ENCODE measurements at places on chromosomes 11 and 22.

GRCh38 chr11:133982876-133983275 is 26.1 kb upstream of the IGSF9B start:
- DNase-seq, result no peak

DNA sequence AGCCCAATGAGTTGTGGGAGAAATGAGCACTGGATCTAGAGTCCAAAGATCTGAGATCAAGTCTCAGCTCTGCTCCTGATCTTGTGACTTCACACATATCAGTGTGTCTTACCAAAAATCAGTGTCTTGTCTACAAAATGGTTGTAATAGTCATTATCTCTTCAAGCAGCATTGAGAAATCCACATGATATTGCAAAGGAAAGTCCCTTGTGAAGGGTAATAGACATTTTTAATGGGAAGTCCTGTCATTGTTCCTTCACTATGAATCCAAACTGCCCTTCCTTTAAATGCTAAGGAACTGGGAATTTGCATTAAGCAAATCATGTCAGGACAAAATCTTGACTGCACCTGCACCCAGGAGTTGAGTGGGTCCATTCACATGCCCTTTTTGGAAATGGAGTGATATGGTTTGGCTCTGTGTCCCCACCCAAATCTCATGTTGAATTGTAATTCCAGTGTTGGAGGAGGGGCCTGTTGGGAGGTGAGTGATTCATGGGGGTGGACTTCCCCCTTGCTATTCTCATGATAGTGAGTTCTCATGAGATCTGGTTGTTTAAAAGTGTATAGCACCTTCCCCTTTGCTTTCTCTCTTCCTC is 51.1 kb downstream of the COMMD9 start:
- no peak for DNase-seq

DNA sequence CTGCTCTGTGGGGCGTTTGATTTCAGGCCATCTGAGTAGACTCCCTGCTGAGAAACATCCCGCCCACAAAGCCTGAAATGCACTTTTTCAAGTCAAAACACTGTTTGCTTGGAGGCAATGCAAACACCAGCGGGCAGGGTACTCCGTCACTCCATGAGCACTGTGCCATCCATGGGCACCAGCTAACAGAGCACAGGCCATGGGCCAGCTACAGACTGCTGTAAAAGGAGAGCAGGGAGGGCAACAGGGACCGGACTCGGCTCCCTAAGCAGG is 16.6 kb upstream of the EFCAB6 start:
- no peak for DNase-seq

GRCh38 chr22:29727131-29727523 is 7.3 kb downstream of the CABP7 start:
- DNase-seq, result no peak

DNA sequence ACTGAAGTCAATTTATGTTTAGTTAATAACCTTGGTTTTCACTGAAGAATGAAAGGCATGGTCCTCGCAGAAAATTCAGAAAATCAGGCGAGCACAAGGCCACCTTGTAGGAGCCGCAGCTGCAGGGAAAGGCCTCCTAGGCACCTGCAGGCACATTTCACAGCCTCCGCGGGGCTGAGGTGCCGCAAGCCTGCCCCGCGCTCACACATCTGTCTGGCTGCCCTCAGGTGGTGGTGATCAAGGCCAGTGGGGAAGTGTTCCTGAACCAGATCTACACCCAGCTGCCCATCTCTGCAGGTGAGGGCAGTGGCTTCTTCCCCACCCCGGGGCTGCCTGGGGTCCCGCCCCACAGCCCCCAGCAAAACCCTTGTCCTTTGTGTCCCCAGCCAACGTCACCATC is 10.5 kb downstream of the MUC5AC start:
- no peak for DNase-seq

GRCh38 chr11:63931876-63932275 is 6.9 kb upstream of the NAA40 start:
- DNase-seq, result no peak

DNA sequence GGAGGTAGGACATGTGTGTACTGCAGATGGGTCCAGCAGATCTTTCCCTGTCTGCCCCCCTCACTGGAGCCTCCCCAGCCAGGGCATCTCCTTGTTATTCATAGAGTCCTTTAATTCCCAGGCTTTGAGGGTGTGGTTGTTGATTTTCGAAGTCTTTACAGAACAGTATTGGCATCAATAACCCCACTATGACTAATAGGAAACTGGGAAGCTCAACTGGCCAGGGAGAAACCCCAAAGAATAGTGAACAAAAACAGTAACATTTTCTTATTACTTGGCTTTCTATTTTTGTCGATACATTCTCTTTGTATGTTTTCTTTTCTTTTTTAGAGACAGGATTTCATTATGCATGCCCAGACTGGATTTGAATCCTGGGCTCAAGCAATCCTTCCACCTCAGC is 57.9 kb downstream of the NF2 start:
- no peak for DNase-seq

DNA sequence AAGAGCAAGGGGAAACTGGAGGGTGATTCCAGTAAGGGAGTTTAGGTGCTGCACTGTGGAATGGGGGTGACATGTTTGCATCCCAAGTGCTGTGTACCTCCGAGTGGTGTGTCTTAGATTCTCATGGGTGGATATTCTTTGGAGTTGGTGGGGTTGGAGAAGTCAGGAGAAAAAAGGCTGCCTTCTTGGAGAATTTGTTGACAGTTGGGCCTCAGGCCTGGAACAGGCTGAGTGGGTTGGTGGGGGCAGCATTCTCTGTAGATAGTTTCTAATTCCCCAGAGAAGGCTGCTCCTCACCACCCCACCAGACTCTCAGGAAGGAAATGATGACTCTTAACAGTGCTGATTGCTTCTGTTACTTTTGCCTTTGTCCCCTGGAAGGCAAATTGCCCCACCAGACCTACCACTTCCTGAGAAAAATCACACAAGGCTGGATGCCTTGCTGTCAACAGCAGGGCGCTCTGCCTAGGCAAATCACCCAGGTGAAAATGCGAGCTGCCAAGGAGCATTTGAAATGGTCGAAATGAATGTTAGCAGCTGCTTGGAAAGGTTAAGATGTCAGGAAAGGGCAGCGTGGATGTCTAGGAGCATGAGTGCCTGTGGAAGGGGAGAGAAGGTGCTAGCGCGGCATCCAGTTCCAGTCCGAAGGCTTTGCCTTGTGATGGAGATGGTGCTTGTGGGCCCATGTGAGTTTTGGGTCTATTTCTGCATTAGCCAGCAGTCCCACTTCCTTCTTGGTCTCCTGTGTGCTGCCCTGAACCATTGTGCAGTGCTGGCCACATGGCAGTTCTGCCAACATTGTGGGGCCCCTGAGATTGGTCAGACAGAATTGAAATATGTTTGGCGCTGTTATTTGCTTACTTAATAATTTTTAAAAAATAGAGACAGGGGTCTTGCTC is 29.7 kb upstream of the SORL1-AS1 start:
- DNase-seq, result no peak

GRCh38 chr11:78465169-78465942 is 47.7 kb upstream of the GAB2 start:
- DNase-seq, result no peak

DNA sequence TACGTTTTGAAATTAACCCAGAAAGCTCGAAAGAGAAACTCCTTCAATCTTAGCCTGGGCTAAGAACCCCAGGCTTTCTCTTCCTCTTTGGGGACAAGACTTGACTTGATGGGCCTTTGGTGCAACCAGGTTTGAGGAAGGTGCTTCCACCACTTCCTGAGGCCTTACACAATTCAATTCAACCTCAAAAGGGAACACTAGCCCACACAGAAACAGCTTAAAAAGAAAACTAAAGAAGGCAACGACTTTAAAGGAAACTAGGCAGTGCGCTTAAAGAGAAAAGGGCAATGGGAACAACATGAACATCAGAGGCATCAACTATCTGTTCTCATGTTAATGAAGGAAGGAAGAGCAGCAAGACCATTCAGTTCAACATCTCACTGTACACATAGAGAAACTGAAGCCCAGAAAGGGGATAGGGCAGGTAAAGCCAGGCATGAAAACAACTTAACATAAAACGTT is 24.8 kb downstream of the PAK1 start:
- DNase-seq, result no peak

DNA sequence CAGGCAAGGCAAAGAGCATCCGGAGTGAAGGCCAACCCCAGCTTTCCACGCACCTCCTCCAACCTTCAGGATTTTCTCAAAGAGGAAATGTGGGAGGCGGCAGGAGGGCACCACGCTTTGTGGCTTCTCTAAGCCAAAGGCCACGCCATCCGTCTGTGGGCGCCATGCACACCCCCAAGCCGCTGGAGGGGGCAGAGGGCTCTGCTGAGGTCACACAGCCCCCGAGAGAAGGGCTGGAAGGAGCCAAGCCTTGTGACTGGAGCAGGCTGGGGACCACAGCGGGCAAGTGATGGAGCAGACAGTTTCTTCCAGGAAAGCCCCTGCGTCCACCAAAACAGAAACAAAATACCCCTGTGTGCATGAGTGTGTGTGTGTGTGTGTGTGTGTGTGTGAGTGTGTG is 527.4 kb downstream of the BRD1 start:
- DNase-seq, result no peak

DNA sequence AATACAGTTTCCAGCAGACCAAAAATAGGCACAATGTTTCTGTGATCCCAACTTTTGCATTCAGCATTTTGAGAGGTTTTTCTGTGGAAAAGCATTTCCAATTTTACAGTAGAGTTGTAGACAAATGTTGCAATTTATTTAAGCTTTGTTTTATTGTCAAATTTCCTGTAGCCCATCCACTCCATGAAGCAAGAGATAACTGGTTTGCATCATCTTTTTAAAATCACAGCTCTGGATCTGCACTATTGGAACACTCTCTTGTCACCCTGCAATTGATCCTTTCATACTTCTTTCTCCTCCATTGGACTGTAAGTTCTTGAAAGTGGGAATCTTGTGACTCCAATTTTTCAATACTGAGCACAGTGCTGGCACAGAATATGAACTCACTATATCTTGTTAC is 86.0 kb downstream of the MAML2 start:
- DNase-seq, result no peak

DNA sequence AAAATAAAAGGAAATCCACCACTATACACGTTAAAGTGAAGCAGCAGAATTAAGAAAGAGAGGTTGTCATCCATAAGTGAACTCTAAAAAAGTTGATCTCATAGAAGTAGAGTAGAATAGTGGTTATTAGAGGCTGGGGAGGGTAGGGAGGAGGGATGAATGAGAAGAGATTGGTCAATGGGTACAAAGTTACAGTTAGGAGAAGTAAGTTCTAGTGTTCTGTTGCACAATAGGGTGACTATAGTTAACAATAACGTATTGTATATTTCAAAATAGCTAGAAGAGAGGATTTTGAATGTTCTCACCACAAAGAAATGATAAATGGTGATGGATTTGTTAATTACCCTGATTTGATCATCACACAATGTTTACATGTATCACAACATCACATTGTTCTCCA is 72.0 kb downstream of the CD82 start:
- no peak for DNase-seq

- DNase-seq, result no peak
These were observed 57.3 kb upstream of the EIF3D start for GRCh38 chr22:36586271-36586670.

DNA sequence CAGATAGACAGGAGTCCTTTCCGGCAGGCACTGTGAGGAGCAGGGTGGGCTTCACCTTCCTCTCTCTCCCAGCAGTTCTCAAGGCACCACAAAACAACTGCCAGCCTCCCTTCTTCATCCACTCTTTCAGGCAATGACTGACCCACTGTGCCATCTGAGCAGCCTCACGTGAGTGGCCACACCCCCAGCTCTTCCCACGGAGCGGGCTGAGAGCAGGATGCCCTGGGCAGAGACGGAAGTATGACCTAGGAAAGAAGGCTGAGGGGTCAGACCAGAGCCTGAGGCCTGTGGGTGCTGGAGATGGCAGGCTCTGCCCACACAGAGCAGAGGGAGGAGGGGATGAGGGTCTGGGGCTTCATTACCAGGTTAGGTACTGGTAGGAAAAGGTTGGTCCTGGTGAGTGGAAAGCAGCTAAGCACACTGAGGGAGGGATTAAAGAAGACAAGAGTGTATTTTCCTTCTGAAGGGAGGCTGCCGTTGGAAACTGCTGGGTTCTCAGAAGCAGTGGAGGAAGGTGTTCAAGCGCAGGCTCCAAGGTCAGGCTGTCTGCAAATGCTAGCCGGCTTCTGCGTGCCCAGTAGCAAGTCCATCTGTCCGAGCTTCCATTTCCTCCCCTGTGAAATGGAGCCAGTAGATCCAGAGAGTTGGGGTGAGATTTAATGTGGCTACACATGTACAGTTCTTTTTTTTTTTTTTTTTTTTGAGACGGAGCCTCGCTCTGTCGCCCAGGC is 4.6 kb downstream of the NLRP6 start:
- DNase-seq, result no peak

- no peak for DNase-seq
These were observed 38.3 kb downstream of the ZBTB16 start for GRCh38 chr11:114097832-114098231.

DNA sequence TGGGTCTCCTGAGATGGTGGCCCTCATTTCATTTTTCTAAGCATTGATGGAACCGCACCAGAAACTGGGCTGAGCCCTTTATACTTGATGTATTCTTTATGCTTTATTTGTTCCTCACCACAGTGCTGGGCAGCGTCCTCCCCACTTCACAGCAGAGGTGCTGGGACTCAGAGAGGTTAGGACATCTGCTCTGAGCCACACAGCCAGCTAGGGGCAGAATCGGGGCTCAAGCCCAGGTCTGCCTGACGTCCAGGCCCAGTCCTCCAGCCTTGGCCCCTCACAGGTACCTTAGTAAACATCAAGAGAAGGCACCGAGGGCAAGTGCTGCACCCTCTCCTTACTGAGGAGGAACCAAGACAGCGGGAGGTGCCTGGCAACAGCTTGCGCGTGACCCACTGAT is 20.2 kb upstream of the SHISAL1 start:
- DNase-seq, result no peak

DNA sequence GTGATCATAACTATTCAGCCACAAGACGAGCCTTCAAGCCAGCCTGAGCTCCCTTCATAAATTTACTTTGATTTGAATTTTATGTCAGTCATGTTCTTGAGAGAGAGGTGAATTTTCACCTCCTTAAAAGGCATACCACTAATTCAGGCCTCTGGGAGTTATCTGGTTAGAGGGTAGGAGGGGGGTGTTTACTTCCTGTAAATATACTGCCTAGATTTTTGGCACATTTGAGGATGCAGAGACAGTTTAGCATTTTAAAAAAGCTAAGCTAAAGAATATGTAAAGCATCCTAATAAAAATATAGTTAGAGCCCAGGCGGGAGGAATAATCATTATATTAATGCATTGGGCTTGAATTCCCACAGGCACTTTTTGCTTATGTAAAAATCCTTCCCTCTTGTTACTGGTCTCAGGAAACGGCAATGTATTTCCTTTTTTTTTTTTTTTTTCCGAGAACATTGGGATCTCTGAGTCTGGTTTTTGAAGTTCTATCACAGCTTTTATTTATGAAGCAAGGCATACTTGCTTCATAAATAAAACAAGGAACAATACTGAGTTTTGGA is 116.5 kb downstream of the CSNK2A3 start:
- no peak for DNase-seq

Data from urinary bladder (tissue), 4 donors.